ENCODE measurements at places on chromosomes 12 and 14. TPM values are rescaled to one million over a fixed set of nuclear protein-coding genes. Genes with fewer than 3 reads are reported as not detected.

DNA sequence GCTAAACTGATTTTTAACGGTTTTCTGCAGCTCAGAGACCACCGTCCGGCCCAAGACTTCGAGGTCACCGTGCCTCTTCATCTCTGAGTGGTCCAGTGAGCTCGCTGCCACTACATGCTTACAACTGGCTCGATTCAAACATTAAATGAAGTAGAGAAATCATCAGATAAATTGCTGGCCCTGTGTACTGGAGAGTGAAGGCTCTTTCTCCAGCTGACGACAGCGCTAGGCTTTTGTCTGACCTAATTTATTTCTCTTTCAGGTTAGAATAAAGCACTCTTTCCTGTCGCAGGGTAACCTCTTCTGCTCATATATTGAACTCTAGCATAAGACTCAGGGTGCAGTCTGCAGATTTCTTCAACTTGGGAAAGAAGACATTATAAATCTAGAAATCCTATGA lies 6.4 kb downstream of the BCL11B start:
- no peaks in the 10 kb centered on the region for H3K36me3 ChIP-seq
- peaks cover 9% of the 10 kb centered on the region for H3K4me1 ChIP-seq
- peaks cover 76% of the 10 kb centered on the region for H3K27me3 ChIP-seq
- H3K27ac ChIP-seq, result no peak overlapping the region
- no peak for DNase-seq
- H3K4me3 ChIP-seq, result peak overlapping the region; percentile 1

- H3K27me3 ChIP-seq, result no peaks in the 10 kb centered on the region
- DNase-seq, result no peak
- H3K4me1 ChIP-seq, result peaks cover 11% of the 10 kb centered on the region
- no peak overlapping the region for H3K27ac ChIP-seq
- no peaks in the 10 kb centered on the region for H3K36me3 ChIP-seq
- no peak overlapping the region for H3K4me3 ChIP-seq
Observed at GRCh38 chr14:64801800-64802199, 77.9 kb downstream of the SPTB start.

Gene HOXC11
- total RNA-seq, result not detected

Gene CCDC38
- not detected for total RNA-seq

Gene FAM186B
- total RNA-seq, result 0.75 TPM

Gene KRT82
- total RNA-seq, result not detected

- no peak overlapping the region for H3K4me3 ChIP-seq
- no peaks in the 10 kb centered on the region for H3K4me1 ChIP-seq
- no peaks in the 10 kb centered on the region for H3K27me3 ChIP-seq
- no peak overlapping the region for H3K27ac ChIP-seq
- H3K36me3 ChIP-seq, result no peaks in the 10 kb centered on the region
Observed at GRCh38 chr12:114976372-114976771, 292.4 kb upstream of the TBX3 start.

Gene CLEC7A
- total RNA-seq, result 51.1 TPM

All from upper lobe of right lung (tissue), 1 donor.